ENCODE measurements at places on chromosomes 7 and 10. TPM values are rescaled to one million over a fixed set of nuclear protein-coding genes. Genes with fewer than 3 reads are reported as not detected.

GRCh38 chr7:468681-469562, 50.7 kb downstream of the PDGFA start:
- no peak for DNase-seq

DNA sequence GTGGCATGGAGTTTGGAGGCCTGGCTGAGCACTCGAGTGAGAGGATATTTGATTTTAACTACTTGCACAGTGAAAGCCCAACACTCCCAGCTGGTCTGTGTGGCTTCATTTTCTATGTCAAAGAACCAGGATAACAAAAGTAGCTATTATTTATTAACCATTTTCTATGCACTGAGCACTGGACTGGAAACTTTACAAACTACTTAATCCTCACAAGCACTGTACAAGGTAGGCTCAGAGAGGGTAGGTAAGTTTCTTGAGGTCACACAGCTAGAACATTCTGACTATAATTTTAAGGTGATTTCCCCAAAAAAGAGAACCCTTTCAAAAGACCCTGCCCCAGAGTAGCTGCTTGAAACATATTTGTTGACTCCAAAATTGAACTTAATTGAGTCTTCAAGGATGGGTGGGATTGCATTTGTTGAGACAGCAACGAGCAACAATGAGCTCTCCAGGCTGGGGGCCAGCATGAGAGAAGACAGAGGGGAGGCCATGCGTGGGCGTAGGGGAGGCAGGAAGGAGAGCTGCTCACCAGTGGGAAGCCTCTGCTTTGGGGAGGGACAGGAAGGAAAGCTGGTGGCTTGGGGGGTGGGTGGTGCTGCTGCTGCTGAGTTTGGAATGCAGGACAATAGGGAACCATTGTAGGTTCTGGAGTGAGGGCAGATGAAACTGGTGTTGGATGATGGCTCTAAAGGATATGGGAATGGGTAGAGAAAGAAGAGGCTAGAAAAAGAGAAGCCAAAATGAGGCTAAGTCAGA, 31.5 kb downstream of the FAM241B start:
- no peak for DNase-seq

VWC2 gene
- 1.0 TPM for polyA plus RNA-seq

SEMA3E gene
- polyA plus RNA-seq: 2.0 TPM

GARIN1A gene
- polyA plus RNA-seq: 4.3 TPM

OR9A2 gene
- not detected for polyA plus RNA-seq
